ENCODE measurements at places on chromosomes 11 and 22. TPM values are rescaled to one million over a fixed set of nuclear protein-coding genes. Genes with fewer than 3 reads are reported as not detected.

- no peak for DNase-seq
Observed at GRCh38 chr11:73869332-73869949, 7.2 kb downstream of the COA4 start.

DNA sequence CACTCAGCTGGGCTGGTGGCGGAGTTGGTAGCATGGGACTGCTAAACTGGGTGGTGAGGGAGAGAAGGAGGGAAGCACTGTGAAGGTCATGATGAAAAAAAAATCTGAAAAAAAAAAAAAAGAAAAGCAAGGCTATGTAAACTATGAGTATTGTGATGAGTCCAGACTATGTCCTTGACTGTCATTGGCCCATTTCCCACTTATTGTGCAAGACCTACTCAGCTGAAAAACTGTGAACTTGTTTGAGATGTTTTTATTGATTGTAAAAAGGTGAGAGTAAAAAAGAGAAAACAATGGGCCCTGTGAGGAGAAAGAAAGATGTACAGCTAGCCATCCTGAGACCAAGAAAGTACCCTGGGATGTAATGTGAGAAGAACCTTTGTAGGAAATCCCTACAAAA lies 798.4 kb upstream of the TENM4 start:
- DNase-seq = no peak

GRCh38 chr22:23496445-23496833 lies 83.7 kb downstream of the IGLL1 start:
- no peak for DNase-seq

- DNase-seq = no peak
Observed at GRCh38 chr22:26690654-26691376, 33.4 kb downstream of the MIAT start.

GRCh38 chr11:13098063-13098462 lies 88.9 kb downstream of the RASSF10 start:
- DNase-seq = no peak

- no peak for DNase-seq
Observed at GRCh38 chr11:111166598-111166997, 78.9 kb upstream of the POU2AF2 start.

DNA sequence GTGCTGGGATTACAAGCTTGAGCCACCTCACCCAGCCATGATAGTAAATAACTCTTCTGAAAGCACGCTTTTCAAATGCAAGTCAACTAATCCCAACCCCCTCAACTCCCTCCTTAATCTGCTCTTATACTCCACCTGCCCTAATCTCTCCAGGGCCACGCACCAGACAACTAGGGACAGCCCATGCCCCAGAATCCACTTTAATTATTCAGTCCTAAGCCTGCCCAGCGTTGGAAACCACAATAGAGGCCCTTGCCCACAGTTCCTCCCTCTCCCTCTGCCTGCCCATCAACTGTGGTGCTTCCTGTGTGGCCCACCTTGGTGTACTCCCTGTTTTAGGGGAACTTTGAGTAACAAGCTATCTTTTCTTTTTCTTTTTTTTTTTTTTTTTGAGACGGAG lies 2.7 kb upstream of the VPREB3 start:
- peak; percentile 19 for DNase-seq

DNA sequence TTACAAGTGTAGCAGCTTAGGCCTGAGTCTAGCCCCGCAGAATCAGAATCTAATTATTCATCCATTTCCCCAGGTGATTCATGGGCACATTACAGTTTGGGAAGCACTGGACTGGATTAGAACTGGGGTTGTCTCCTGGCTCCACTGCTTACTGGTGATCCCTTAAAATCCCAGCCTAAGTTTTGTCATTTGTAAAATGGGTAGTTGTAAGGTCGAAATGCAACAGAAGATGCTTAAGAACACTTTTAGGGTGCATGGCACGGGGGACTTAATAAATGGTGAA lies 1.3 kb downstream of the STX3 start:
- DNase-seq = no peak

- DNase-seq = peak; percentile 96
Observed at GRCh38 chr11:59102259-59102765, 4.7 kb upstream of the FAM111B start.

- peak; percentile 56 for DNase-seq
Observed at GRCh38 chr22:36171941-36172340, 11.4 kb upstream of the APOL3 start.

DNA sequence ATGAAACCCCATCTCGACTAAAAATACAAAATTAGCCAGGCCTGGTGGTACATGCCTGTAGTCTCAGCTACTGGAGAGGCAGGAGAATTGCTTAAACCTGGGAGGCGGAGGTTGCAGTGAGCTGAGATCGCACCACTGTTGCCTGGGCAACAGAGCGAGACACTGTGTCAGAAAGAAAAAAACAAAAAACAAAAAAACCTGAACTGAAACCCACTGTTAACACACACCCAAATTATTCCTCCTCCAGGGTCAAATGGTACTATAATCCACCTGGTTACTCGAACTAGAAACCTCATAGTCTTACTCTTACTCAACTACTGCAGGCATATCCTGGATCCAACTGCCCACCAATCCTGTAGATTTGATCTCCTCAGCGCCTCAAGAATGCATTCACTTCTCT lies 35.5 kb downstream of the USP28 start:
- DNase-seq = no peak

GRCh38 chr11:73003088-73003487 lies 139.0 kb downstream of the FCHSD2 start:
- DNase-seq = no peak

DNA sequence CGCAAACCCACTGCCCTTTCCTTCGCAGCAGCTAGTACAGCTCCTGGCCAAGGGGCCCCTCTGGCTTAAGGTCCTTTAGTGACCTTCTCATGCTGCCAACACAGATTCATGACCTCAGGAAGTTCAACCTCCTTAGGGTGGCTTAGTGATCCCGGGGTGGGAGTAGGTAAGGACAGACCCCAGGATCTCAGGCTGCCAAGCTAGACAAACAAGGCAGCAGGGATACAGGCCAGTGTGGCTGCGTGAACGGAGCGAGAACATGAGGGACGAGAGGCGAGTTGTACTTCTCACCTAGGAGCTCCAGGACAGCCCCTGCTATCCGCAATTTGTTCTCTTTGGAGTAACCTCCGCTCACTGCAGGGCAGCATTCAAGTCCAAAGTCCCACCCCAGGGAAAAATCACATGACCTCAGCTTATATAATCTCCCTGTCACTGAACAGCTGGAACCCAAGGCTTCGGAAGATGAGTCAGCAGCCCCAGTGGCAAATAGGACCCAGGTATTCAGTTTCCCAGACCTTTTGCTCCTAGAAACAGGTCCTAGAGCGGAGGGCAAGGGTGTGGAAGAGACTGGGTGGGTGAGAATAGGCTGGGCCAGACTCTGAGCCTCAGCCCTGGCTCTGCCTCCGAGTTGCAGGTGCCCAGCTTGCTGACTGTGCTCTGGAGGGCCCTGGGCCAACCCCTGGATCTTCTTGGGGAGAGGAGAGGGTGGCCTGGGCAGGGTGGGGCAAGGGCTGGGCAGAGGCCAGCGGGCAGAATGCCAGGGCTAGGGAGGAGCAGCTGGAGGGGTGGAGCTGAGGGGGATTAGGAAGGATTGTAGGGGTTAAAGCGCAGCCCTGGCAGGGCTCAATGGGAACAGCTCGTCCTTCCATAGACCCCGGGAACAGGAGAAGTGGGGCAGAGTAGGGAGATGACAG lies 13.1 kb downstream of the USP2 start:
- no peak for DNase-seq

GRCh38 chr11:100068116-100068515 lies 619.0 kb upstream of the ARHGAP42 start:
- no peak for DNase-seq

- DNase-seq = no peak
Observed at GRCh38 chr22:30212996-30213441, 33.5 kb downstream of the LIF start.

DNA sequence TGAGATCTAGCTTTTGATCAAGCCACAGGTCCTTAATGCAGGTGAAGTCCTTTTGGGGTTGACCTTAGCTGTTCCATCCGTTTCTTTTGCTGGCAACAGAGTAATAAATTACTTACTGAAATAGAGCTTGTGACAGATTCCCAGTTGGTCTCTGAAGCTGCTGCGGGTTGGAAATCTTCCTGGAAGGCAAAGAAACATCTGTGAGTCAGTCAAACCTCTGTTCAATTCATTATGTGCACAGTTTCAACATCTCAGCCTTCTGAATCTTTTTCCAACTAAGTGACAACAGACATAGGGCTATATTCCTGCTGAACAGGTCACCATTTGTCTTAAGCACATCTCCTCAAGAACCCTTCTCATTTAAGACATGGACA lies 88.9 kb upstream of the DDI1 start:
- no peak for DNase-seq

DNA sequence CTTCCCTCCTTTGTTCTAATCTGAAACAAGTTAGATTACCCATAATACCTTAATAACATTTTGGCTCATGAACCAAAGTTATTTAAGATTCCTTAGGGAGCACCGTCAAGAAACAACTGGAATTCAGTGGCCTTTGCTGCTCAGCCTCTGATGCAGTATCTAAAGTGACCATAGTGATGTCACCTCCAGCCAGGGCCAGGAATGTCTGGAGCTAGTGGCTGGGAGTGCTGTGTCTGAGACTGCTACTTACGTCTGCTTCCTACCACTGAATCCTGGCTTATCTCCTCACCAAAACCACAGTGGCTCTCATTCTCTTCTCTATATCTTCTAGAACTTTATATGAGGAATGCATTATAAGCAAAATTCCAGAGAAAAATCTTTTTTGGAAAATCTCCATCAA lies 658.0 kb downstream of the DLG2 start:
- no peak for DNase-seq

GRCh38 chr11:16280256-16280682 lies 76.1 kb downstream of the SOX6 start:
- DNase-seq = no peak

DNA sequence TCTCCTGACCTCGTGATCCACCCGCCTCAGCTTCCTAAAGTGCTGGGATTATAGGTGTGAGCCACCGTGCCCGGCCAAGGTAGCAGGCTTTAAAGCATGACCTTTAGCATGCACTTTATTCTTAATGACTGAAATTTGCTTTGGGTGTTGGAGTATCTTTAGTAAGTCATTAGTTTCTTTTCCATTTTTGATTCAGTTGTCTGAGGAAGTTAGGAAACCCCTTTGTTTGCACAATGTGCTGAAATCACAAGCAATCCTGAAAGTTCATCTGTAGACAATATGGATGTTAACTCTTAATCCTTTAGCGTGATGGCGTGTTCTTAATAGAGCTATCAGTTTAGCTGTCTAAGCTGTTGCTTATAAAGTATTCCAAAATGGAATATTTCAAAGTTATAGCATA lies 16.8 kb downstream of the SDHD start:
- DNase-seq = no peak

- DNase-seq = no peak
Observed at GRCh38 chr11:27004103-27004502, 10.2 kb downstream of the FIBIN start.

GRCh38 chr22:40238425-40239344 lies 61.0 kb downstream of the TNRC6B start:
- peak; percentile 53 for DNase-seq

GRCh38 chr22:46842606-46843005 lies 80.2 kb downstream of the TBC1D22A start:
- no peak for DNase-seq

- no peak for DNase-seq
Observed at GRCh38 chr11:35515224-35515623, 10.2 kb downstream of the PAMR1 start.

DNA sequence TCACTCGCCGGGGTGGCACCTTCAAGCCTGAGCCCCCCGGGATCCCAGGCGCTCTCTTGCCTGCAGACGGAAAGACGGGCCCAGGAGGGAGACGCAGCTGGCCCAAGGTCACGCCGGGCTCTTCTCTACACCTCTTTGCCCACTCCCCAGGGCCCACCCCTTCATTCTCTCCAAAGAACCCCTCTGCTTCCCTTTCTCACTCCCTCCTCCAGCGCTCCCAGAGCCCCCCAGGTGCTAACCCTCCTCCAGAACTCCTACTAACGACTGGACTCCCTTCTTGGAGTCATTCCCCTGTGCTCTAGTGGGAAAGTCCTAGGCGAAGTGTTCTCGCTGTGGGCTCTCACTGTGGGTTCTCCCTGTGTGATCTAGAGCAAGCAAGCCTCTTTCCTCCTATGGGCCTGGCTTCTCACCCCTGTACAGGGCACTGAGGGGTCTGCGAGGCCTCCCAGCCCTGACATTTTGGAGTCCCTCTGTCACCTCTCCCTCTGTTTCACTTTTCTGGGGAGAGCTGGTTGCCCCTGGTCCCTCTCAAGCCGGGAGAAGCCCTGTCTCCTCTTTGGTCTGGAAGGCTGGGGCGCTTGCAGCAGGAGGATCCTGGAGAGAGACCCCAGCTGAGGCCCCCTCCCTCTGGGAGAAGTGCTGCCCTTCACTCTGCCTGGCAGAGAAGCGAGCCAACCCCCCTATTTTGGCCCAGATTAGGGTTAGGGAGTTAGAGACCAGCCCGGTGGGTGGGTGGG lies 858 bp downstream of the OAF start:
- DNase-seq = no peak

- no peak for DNase-seq
Observed at GRCh38 chr11:65894034-65894591, 3.6 kb downstream of the CCDC85B start.

- no peak for DNase-seq
Observed at GRCh38 chr11:120899720-120900119, 124.2 kb upstream of the TBCEL start.

- peak; percentile 95 for DNase-seq
Observed at GRCh38 chr11:118621071-118621783, 13.8 kb downstream of the PHLDB1 start.

DNA sequence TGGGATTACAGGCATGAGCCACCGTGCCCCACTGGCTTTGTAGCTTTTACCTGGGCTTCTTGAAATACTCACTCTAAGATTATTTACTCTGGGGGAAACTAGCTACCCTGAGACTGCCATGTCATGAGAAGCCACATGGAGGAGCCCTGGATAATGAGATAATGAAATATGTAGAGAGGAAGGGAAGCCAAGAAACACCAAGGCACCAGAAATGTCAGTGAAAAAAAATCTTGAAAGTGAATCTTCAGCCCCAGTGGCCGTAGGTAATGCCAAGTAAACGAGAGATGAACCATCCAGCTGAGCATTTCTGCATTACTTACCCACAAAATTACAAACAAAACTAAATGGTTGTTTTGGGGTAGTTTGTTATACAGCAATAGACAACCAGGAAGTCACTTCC lies 125.6 kb downstream of the APIP start:
- peak; percentile 40 for DNase-seq

KRTAP5-7 gene
- total RNA-seq = not detected

ARRB1 gene
- total RNA-seq = 11.1 TPM

PRSS23 gene
- total RNA-seq = 4.7 TPM

PKDREJ gene
- total RNA-seq = not detected

CD3D gene
- total RNA-seq = not detected

KCTD14 gene
- total RNA-seq = 19.1 TPM

OR4C6 gene
- not detected for total RNA-seq

CSF2RB gene
- total RNA-seq = not detected
